ENCODE measurements at places on chromosomes 11 and 22.

- DNase-seq = no peak
Measured at GRCh38 chr11:74185695-74186094, 14.6 kb downstream of the PPME1 start.

DNA sequence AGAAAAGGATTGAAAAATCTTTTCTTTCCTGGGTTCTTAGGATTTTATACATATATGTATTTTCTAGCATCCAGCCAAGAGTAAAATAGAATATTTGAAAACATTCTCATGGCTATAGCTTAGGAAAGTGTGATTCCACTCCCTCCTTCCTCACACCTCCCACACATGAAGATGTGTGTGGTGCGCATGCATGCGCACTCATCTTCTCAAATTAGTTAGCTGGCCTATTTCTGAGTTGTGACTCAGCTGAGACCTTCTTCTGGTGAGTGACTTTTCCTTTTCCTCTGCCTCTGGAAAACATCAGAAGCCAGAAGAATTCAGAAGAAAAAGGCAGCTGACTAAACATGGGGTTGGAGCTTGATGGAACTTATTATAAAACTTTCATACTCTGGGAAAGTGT lies 149.8 kb downstream of the OR4C45 start:
- DNase-seq = no peak

GRCh38 chr11:43947003-43947500 lies 4.6 kb downstream of the C11orf96 start:
- DNase-seq = peak; percentile 28

GRCh38 chr11:74014880-74015279 lies 6.0 kb upstream of the UCP3 start:
- no peak for DNase-seq

DNA sequence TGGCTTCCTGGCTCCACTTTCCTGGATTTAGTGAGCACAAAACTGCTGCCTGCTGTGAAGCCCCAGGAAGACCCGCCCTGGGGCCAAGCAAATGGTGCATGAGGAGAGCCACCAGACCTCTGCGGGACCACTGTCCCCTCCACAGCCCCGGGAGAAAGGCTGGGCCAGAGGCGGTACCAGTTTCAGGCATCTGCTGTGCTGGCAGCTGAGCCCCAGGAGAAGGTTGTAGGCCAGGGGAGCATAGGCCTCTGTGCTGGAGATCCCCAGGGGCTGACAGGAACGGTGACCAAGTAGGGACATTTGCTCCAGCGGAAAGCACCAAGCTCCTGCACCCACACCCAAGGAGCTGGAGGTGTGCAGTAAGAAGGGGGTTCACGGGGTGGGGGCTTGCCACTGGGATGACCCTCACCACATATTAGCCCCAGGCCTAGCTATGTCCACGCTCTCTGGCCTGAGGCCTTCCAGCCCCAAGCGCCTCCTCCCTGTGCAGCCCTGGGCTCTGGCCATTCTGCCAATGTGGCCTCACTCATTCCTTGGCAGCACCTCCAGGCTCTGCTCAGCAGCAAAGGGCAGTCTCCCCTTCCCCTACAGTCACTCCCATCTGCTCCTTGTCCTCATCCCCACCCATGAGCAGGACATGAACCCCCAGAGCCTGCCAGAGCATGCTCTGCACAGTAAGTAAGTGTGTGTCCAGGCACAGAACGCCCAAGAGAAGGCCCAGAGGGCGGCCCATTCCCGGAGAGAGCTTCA lies 24.0 kb upstream of the COMT start:
- no peak for DNase-seq

DNA sequence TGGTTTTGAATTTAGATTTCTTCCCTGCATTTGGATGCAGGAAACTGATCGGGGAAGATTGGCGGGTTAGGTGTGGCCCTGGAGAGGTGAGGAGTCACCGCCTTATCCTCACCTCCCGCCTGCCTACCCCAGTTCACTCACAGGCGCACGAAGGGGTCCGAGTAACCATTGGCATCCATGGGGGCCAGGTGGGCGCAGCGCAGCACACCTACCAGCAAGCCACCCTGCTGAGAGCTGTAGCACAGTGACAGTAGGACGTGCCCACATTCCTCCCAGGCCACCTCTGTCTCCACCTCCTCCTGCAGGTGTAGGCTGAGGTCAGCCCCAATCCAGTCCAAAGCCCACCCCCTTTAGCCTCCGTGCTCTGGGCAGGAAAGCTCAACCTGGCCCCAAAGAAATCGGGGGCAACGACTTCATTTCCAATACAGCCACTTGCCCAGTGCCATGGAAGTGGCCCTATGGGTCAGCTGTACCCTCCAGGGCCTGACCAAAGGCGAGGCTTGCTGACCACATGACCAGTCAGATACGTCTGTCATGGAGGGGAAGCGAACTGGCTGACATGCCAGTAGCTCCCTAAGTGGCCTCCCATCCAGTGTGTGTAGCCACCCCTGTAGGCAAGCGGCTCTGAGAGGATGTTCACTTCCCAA lies 6.7 kb downstream of the NDUFV1 start:
- DNase-seq = no peak

- DNase-seq = peak; percentile 13
Measured at GRCh38 chr11:47499614-47500013, 50.7 kb upstream of the RAPSN start.

DNA sequence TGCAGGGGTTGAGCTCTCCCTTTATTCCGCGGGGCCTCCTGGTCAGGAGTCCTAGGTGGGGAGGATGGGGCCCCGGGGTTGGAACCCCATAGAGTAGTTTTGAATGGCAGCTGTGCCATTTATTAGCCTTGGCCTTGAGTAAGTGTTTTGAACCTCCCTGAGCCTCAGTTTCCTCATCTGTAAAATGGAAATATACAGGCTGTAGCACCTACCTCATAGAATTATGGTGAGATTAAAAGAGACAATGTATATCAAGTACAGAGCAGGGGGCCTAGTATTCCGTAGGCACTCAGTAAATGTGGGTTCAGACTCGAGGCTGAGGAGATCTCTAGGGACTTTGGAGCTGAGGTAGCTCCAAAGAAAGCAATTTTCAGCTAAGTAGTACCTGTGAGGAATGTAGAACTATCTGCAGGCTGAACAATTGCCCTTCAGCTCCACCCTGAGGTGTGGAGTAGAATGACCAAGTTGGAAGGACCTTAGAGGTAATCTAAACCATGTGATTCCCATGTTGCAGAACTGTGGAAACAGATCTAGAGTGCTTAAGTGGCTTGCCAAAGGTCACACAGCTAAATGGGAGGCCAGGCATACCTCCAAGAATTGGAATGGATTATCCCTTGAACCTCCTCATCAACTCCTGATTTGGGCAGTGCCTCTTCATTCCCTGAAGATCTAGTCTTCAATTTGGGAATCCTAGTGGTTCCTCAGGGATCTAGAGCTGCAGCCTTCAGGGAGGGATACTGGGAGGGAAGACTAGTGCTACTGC lies 682 bp downstream of the PGAP2 start:
- DNase-seq = peak; percentile 80

- DNase-seq = peak; percentile 32
Measured at GRCh38 chr11:26227301-26227746, 104.6 kb upstream of the ANO3 start.

DNA sequence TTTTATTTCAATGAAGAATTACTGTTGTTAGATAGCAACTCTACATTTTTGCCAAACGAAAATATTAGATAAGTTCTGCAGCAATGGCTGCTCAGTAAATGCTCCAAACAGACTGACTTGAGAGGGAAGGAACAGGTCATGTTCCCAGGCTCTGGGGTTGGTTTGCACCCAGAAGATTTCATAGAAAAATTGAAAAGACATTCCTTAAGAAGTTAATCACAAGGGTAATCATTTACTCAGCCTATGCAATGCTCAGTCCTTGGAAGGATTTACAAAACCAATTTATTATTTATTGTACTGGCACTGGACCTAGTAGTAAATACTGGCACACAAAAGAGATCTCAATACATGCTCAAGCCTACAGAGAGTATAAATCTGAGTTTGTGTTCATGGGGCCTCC lies 179.1 kb upstream of the MTNR1B start:
- DNase-seq = no peak

DNA sequence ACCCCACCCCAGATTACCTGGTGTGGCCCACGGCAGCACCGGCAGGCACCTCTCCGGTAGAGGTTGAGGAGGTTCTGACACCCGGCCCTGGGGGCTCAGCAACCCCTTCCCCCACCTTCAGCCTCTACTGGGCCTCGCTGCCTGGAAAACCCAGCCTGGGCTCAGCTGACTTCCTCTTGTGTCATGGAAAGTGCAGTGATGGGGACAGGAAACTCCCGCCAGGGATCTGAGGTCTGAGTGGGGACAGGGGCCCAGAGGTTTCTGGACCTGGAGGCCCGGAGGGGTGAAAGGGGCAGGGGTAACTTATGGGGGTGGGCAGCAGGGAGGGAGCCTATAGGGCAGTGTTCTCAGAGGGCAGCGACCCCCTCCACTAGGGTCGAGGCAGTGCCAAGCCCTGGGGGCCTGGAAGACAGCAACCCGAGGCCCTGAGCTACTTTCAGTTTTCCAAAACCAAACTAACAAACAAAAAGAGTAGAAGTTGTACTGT lies 10.0 kb upstream of the CD5 start:
- no peak for DNase-seq

DNA sequence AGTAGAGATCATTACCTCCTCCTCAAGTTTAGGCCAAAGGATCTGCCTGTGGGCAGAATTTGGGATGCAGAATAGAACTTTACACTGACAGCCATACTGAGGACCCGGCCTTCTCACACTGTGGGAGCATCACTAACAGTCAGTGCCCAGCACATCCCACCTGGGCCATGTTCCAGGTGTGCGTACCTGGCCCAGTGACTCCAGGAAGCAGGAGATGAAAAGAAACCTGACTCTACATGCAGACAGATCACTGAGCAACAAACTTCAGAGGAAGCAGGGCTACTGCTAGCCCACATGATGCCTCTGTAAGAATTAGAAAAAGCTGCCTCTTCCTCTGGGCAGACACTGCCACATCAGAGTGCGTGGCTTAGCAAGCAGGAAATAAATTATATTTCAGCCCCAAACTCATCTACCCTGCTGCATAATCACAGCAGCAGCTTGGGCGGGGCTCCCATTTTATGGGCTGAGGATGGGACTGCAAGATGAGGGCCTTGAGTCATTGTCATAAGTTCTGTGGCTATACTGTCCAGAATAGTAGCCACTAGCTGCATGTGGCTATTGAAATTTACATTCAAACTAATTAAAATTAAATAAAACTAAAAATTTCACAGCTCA lies 6.0 kb upstream of the LMO2 start:
- DNase-seq = peak; percentile 39

- DNase-seq = peak; percentile 82
Measured at GRCh38 chr11:61357233-61357893, 4.3 kb downstream of the CYB561A3 start.

DNA sequence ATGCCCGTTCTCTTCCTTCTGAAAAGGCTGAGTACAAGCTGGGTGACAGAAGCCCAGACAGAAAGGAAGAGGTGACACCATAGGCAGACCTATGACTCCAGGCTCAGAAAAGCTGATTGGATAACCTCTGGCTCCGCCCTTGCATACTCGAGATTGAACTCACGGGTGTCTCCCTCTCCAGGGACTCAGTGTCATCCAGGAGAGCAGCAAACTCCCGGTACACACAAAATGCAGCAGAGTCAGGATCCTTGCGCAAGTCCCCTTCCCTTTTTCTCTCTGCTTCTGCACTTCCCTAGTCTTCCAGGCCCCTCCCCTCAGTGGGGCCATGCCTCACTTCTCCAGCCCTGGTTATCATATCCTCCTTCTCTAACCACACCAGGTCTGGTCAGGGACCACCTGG lies 9.8 kb downstream of the SCN4B start:
- peak; percentile 84 for DNase-seq

DNA sequence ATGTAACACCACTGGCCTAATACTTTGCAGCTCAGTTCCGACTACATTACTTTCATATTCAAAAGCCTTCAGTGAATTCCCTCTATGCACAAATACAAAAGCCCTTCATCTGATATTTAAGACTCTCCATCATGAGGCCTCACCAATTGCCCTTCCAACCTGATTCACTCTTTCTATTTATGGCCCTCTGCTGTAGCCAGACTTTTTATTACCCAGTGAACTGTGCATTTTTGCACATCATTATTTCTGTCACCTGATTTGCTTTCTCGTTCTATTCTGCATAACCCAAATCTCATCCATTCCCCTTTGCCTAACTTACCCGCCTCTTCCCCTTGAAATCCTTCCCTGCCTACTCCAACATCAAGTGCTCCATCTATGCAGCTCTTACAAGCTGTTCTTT lies 78.3 kb downstream of the BBOX1 start:
- DNase-seq = no peak

GRCh38 chr22:37501610-37502341 lies 15.6 kb upstream of the MFNG start:
- DNase-seq = no peak

DNA sequence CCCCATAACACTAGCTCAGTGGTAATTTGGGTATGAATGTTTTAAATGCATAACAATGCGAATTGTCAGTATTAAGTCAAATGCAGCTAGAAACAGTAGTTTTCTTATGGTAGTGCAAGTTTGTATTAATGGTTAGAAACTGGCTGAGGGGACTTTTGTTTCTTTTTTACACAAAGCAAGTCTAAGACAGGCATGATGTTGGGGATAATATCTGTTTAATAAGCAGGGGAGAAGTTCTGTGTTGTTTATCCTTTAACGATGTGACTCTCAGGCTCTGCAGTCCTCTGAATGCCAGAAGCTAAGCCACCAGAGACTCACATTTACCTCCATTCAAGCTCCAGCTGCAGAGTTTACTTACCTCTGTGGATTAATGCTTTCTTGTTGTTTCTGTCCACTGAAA lies 67.8 kb downstream of the SYT9 start:
- DNase-seq = no peak

- DNase-seq = no peak
Measured at GRCh38 chr11:64868904-64869570, 9.4 kb downstream of the EHD1 start.

GRCh38 chr11:125494974-125495725 lies 915 bp downstream of the FEZ1 start:
- no peak for DNase-seq

DNA sequence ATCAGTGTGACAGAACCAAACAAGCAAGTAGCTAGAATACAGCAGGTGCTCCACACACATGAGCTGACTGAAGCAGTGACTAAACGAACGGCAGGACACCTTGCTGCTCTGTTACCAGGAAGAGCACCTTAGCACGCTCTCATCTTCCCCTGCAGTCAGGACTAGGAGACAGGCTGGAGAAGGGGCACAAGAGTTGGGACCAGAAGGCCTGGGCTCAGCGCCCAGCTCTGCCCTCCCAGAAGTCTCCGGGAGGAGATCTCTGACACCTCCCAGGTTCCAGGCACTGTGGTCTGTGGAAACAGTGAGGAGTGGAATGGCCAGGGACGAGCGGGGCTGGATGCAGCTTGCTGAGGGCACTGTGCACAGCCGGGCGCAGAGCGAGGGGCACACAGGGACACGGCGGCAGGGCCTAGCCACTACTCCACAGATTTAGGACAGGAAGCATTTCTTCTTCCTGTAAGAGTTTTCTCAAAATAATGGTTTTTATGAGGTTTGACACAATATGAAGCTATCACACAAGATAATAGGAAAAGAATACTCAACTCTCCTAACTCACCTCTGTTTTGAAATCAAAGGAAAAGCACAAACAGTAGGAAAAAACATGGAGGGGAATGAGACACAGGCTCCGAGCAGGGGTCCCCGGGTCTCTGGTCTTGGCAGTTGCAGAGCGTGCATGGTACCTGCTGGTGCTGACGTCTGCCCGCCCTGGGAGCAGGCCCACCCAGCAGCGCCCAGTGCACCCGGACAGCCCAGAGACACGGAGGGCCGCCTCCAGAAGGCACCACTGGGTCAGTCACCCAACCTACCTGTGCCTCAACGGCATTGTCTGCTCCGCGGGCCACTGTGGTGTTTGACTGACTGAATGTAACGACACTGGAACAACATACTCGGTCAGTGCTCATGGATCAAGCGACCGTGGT lies 67.6 kb downstream of the NCAPD3 start:
- no peak for DNase-seq
